HuH-7.5 (cell line): ENCODE measurements at places on chromosomes 5 and 9.

GRCh38 chr5:151685749-151686673, 704 bp downstream of the SPARC start:
- DNase-seq: no peak

GRCh38 chr5:19256036-19256435, 732.0 kb downstream of the CDH18 start:
- DNase-seq: no peak

- DNase-seq: no peak
These were observed 6.5 kb downstream of the ARL14EPL start for GRCh38 chr5:116038817-116039216.

DNA sequence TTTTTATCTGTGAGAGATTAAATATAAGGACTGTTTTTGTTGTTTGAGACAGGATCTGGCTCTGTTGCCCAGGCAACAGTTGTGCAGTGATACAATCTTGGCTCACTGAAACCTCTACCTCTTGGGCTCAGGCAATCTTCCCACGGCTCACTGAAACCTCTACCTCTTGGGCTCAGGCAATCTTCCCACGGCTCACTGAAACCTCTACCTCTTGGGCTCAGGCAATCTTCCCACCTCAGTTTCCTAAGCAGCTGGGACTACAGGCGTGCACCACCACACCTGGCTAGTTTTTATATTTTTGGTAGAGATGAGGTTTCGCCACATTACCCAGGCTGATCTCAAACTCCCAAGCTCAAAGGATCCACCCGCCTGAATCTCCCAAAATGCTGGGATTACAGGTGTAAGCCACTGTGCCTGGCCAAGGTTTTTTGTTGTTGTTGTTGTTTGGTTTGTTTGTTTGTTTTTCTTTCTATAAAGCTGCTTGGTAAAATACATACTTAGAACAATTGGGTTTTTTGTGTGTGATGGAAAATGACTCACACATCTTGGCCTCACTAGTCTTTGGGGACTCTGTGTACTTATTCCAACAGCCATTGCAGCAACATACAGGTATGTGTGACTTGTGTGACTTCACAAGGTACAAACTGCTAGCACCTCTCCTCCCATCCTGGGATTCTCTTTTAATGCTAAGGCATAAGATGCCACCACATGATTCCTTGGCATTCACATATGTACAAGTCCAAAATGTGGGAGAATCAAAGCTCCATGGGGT, 36.5 kb upstream of the RASA1 start:
- DNase-seq: no peak

- DNase-seq: peak; percentile 39
These were observed 26.3 kb downstream of the SPZ1 start for GRCh38 chr5:80346055-80346454.

DNA sequence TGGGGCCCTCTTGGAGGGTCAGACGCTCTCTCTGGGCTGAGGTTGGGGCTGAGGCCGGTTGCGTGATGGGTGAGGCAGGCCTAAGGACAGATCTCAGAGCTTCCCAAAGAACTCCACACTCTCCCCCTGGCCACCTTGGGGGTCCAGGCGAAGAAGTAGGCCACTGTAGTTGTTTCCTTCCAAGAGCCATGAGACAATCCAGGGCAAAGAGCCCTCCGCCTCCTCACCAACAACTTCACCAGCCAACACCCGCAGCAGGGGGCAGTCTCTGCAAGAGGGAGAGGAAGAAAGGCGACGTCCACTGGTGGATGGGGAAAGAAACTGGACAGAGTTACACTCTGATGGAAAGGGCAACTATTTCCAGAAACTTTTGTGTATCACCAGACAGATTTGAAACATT, 10.7 kb downstream of the SLC35A4 start:
- peak; percentile 30 for DNase-seq

GRCh38 chr9:14321517-14322130, 7.7 kb upstream of the NFIB start:
- no peak for DNase-seq

- no peak for DNase-seq
These were observed 21.0 kb upstream of the CDK7 start for GRCh38 chr5:69213513-69214215.

DNA sequence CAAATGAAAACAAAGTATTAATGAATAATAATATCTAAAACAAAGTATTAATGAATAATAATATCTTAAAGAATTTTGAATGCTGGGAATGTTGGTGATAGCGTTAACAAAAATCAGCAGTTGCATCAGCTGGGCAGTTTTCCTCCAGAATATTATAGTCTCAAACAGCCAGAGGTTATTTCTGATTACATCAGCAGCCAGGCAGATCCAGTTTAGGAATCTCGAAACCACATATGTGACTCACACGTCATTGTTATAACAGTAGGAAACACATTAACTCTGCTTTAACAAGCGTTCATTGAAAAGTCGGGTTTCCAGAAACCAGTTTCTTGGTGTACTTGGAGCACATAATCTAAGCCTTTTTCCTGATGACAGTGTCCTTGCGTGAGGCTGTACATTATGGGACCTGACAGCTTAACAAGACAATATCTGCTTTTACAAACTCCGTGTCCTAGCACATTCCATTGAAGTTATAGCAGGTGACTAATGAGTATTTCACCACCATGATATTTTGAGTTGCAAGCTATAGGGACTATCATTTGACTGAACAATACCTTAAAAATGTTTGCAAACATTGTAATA, 559.5 kb upstream of the KLF4 start:
- DNase-seq: no peak

GRCh38 chr9:108274971-108275370, 580.8 kb downstream of the ACTL7B start:
- no peak for DNase-seq

DNA sequence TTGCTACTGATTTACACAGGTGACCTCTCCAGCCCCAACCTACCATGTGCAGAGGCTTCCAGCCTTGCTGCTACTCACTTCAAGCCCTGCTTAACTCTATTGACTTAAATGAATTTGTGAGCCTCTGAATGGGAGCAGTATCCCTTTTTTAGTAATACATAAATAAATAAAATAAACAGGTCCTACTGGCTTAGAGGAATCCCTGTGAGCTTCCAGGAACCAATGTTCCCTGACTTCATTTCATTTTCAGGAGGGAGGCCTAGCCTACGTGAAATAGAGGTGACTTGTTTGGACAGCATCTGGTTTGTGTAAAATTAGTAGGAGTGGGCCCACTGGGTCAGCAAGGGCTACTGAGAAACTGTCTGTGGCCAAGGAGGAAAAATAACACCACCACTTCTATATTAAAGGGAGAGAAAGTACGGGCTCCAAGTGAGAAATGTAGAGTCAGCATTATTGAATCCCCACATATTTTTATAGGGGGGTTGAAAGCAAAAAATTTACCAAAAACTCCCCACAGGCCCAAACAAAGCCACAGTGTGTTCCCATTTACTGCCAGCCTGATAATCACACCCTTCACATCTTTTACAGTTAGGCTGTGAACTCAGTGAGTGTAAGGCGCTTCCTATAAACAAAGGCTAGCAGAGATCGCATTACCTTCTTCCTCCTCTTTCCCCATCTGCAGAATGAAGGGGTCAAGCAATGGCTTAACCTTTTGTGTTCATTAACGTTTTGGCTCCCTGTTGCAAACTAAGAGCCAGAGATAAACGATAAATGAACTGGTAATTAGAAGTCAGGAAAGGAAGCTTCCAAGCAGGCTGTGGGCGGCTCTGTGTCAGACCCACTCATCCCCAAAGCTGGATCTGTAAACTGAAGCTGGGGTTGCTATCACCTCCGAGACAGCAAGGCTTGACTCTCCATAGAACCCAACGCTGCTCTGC, 138.8 kb upstream of the LIFR start:
- DNase-seq: no peak

DNA sequence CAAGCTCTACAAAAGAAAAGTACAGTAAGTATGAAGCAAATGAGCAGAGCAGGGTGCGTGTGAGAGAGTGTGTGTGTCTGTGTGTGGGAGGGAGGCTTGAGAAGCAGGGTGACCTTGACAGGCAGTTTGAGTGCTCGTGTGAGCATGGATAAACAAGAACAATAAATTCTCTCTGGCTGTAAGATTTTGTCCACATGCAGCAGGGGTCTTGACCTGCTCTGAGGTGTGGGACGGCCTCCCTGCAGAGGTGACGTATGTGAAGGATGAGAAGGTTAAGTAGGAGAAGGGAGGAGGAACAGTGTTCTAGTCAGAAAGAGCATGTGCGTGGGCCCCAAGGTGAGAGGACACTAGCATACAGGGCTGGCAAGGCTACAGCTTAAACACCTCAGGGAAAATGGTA, 49.0 kb downstream of the SPTLC1 start:
- DNase-seq: no peak

GRCh38 chr5:141633871-141634561, 2.6 kb downstream of the HDAC3 start:
- DNase-seq: no peak

DNA sequence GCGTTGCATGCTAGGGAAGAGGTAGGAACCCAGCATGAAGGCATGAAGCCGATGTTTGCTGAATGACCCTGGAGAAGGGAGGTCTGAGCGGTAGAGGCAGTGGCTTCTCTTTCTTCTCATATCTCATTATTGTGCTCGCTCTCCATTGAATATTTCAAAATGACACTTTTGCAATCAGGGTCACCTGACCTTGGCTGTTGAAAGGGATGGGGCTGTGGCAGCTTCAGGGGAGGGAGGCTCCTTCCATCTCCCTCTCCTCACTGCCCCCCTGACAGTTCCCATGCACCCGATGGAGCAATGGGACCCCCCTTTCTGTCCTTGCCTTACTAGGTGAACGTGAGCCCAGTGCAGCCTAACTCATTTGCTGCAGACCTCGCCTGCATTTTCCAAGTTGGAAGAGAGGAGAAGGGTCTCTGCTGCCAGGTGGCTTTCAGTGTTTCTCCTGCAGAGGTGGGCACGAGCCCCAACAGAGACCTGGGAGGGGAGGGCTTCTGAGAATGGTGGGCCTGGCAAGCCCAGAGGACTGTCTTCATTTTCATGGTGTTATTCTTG, 17.9 kb downstream of the STC2 start:
- no peak for DNase-seq

DNA sequence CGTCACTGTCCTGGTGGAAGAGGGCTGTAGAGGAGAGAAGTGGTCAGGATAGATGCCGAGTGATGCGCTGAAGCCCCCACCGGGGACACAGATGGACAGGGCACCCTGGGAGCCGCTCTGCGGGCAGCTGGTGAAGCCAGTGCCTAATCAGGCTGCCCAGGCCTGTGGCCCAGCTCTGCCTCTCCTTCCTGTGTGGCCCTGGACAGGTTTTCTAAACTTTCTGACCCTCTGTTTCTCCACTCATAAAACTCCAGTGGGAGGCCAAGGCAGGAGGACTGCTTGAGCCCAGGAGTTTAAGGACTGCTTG, 86.1 kb downstream of the C5orf15 start:
- no peak for DNase-seq

DNA sequence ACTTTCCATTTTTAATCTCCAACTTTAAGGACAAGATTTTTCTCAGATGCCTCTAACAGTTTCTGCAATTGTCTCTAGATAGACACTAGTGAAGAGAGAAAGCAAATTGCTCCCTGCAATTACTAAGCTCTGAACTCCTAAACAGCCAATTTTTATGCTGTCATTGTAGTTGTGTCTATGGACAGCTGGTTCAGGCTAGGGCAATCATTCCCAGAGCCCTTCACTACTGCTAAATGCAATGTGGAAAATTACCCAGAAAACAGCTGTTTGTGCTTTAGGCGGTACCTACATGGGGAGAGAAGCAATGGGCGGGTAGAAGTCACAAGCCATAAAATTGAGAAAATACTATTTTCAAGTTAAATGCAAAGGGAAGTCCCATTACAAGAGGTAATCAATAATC, 211.6 kb downstream of the SPOCK1 start:
- DNase-seq: no peak

DNA sequence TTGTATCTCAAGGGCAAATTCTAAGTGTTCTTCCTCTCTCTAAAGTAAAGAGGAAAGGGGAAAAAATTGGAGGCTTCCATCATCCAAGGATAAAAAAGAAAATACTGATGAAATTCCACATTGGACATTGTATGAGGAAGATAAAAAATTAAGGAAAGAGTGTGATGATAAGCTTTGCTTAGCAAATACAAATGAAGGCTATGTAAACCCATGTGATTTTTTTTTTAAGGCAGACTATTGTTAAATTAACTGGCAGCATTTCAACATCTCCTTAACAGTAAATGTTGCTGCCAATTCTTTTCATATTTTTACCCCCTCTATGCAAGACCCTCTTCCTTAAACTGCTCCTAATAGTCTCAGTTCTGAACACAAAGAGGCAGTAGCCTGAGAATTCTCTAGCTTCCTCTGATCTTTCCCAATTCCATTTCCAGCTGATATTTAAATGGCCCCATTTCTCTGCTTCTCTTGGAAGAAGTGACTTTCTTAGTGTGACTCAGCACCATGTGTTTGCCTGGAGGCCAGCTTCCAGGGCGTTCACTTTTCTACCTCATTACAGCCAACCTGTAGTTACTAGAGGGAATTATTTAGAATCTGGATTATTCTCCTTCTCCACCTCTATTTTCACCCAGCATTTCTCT, 159.7 kb downstream of the TLE1 start:
- no peak for DNase-seq

DNA sequence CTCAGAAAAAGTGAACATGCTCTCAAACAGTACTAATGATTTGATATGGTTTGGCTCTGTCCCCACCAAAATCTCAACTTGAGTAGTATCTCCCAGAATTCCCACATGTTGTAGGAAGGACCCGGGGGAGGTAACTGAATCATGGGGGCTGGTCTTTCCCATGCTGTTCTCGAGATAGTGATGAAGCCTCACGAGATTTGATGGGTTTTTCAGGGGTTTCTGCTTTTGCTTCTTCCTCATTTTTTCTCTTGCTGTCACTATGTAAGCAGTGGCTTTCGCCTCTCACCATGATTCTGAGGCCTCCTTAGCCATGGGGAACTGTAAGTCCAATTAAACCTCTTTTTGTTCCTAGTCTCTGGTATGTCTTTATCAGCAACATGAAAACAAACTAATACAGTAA, 401.3 kb downstream of the BNC2 start:
- no peak for DNase-seq

GRCh38 chr5:3701694-3702093, 106.1 kb downstream of the IRX1 start:
- DNase-seq: no peak

GRCh38 chr5:149282027-149282965, 10.6 kb downstream of the AFAP1L1 start:
- no peak for DNase-seq

GRCh38 chr9:4259489-4259888, 40.4 kb downstream of the GLIS3 start:
- DNase-seq: no peak

GRCh38 chr9:7103367-7103766, 345.6 kb downstream of the KDM4C start:
- DNase-seq: no peak

DNA sequence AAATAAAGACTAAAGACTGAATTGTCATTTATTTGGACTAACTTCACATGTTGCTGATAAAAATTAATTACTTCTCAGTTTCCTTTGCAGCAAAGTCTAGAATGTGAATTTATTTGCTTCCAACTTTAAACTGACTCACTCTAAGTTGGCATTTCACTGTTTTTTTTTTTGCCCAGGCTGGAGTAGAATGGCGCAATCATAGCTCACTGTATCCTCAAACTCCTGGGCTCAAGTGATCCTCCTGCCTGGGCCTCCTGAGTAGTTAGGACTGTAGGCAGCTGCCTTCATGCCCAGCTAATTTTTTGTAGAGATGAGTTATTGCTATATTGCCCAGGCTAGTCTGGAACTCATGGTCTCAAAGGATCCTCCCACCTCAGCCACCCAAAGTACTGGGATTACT, 3.5 kb downstream of the CCNB1 start:
- no peak for DNase-seq

GRCh38 chr5:74361406-74362358, 278.8 kb downstream of the ENC1 start:
- DNase-seq: no peak
